ENCODE measurements at places on chromosomes 6 and 20.

DNA sequence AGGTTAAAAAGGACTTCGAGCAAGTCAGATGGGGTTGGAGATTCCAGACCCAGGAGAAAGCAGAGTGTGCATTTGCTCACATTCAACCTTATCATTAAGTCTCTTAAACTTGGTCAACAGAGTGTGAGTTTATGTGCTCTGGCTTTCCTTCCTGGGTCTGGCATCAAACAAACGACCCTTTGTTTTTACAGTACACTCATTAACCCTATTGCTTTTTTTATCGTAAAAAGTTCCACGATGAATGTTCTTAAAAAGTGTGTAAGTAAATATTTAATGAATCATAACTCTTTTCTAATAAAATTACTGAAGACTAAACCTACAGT, 2.5 kb downstream of the FYN start:
- no peak for DNase-seq

DNA sequence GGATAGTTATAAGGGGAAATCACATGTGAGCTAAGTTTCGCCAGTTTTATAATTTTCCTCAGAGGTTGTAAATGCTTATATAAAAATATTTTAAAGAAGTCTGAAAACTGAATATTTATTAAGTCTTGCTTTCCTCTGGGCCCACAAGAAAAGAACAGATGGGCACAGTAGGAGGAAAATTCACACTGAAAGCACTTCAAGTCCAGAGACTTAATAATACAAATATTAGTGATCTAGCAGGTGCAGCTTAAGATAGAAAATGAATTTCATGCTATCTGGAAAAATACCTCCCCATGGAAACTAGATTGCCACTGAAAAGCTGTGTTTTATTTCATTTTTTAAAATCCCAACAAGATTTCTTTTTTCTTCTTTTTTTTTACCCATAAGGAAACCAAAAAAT, 47.2 kb downstream of the ORC3 start:
- DNase-seq = no peak

DNA sequence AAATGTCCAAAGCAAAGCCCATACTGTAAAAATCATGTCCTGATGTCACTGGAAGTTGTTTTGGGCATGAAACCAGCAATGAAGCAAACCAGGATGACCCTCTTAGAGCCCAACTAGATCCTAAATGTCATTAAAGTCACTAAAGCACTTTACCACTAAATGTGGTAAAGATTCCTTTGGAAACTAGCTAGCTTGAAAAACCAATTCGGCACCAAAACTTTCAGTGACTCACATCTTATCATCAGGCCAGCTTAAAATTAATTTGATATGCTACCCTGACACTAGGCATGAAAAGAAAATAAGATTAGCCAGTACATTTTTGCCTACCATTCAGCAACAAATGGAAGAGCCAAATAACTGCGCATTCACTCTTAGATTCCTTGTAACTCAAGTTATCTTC, 145.8 kb downstream of the PACRG start:
- DNase-seq = no peak

GRCh38 chr6:119350202-119350951, 816 bp upstream of the MAN1A1 start:
- DNase-seq = peak; percentile 82

DNA sequence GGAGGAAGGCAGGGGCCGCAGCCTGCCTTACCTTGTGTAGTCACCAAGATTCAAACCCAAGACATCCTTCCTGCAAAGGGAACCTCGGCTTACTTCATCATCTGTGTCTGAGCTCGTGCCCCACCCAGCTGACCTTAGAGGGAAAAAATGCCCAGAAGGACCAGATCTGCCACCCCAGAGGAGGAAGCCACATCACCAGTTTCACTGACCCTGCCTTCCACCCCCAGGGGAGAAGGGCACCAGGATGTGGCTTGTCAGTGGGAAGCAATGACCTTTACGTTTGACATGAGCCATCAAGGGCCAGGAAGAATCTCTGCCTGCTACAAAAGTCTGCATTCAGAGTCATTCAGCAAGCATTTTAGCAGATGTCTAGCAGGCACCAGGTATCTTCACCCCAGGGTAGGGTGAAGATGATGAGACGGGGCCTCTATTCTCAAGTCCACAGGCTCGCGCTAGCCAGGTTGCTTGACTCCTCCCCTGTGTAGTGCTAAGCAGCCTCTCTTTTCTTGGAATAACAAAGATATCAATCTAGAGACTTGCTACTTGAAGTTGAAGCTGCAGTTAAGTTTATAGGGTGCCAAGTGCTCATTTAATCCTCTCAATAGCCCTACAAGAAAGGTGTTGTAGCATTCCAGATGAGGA, 28.1 kb downstream of the HM13 start:
- DNase-seq = peak; percentile 91

Data from suppressor macrophage treated with lipopolysaccharide for 4 hours (primary cell).